Nephron progenitor cell (in vitro differentiated cells): ENCODE measurements at places on chromosomes 3 and 15.

GRCh38 chr3:138724443-138724842 lies 110.3 kb downstream of the PIK3CB start:
- no peak for DNase-seq

DNA sequence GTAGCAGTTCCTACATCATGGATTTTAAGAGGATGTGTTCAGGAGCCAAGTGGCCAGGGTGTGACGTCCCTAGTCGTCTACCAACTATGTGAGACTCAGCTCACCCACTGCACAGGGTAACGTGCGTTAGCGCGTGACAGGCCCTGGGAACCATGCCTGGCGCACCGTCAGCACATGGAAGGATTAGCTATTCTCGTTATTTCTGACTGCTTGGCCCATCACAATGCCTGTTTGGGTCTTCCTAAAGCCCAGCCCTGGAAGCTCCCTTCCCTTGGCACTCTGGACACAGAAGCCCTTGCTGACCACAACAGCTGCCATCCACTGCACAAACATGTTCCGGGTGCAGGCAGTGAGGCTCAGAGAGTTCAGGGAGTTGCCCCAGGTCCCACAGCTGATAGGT lies 91.0 kb upstream of the RPL32 start:
- DNase-seq = no peak

GRCh38 chr3:32148351-32148750 lies 41.9 kb downstream of the GPD1L start:
- no peak for DNase-seq

- DNase-seq = no peak
Observed at GRCh38 chr15:60086681-60087429, 82.7 kb downstream of the FOXB1 start.

- DNase-seq = no peak
Observed at GRCh38 chr3:118472586-118472985, 562.1 kb downstream of the IGSF11 start.
